ENCODE measurements at places on chromosomes 11 and 22. TPM values are rescaled to one million over a fixed set of nuclear protein-coding genes. Genes with fewer than 3 reads are reported as not detected.

MYOD1 gene
- polyA plus RNA-seq = 77.9 TPM

DNA sequence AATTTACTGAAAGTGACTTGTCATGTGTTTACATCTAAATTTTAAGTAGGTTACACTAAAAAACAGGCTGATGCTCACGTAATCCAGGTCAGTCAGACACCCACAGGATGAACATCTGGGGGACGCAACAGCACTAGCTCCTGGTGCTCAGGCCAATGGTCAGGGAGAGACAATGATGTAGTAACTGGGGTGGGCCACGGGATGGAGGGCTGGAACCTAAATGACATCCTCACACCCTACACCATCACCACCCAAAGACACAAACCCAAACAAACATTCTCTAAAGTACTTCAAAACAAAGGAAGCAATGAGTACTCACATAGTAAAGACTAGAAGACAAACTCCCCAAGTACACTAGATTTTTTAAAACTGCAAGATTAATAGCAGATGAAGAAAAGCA, 53.5 kb upstream of the SLC25A1 start:
- no peak for DNase-seq

DNA sequence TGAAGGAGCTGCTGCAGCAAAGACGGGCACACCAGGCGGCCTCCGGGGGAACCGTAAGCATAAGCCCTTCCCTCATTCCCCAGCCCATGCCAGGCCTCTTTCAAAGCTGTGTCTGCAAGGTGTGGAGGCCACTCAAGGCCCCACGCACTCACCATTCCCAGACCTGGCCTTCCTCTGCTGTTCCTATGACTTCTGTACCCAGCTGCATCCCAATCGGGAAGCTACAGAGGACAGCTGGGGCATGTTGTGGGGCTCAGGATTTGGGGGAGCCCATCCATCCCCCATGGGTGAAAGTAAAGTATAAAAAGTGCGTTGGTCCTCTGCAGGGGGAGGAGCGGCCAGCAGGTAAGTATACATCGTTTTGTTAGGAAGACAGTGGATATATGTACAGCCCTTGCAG, 2.2 kb downstream of the POU2AF3 start:
- DNase-seq = no peak

IL18BP gene
- polyA plus RNA-seq = 5.6 TPM

LGALS12 gene
- polyA plus RNA-seq = 0.21 TPM

P2RX3 gene
- polyA plus RNA-seq = 5.2 TPM

DNA sequence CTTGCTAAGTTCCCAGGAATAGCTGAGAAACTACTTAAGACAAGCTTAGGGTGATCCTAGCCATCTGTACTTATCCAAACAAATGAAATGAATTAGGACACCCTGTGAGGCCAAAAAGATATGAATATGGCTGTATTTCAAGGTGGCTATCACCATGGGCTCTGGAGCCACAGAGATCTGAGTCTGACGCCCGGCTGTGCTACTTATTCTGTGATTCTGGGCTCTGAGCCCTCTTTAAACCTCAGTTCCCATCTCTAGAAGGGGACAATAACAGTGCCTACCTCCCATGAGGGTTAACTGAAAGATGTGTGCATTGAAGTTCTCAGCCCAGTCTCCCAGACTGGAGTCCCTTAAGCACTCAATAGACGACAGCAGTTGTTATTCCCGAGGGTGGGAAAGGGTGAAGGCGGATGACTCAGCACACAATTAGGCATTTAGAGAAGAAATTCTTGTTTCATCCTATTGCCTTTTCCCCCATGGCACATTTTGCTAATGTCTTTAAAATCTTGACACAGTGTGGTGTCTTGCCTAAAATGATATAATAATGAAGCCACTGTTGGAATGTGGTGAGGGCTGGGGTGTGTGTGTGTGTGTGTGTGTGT, 132.5 kb downstream of the ADAMTS15 start:
- DNase-seq = no peak

DNA sequence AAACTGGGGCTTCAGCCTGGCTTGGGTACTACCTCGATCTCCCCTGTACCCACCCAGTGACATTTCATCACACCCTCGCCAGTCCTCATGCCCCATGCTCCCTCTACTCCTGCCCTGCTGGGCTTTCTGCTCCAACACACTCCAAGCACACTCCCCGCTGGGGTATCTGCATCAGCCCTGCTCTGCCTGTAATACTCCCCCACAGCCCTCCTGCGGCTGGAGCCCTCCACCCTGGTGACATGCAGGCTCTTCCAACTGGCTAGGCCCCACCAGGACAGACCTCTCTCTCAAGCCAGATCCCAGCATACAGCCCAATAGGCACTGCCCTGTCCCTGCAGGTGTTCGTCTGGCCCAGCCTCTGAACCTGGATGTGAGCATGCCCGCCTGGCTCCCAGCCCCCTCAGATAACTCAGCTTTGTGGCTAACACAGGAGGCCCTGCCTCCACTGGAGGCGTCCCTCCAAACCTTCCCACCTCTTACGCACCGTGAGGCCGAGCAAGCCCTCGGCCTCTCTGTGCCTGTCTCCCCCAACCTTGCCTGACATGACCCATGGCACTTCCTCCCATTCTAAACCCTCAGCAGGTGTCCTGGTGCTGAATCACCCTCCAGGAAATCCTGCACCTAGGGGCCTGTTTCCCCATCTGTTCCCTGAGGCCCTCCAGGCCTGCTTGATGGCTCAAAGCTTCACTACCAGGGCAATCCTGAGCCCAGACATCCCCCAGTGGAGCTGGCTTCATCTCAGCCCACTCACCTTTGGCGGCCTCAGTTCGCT, 33.5 kb upstream of the TXNRD2 start:
- no peak for DNase-seq

CHST1 gene
- 19.2 TPM for polyA plus RNA-seq

DNA sequence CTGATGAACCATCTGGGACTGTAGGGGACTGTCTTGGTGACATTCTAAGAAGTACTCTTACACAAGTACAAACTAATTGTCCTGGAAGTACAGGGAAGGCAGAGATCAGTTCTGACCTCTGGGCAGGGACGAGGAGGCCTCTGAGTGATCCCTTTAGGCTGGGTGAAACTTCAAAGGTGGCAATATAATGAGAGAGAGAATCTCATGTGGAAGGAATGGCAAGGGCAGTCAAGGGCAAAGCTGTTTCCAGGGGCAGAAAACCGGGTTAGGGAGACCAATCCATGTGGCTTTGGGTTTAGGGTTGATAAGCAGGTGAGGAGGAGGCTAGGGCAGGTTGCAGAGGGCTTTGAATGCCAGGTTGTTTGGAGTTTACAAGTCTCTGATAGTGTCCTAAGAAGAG, 21.3 kb upstream of the MYH9 start:
- DNase-seq = no peak

OLFML1 gene
- 70.5 TPM for polyA plus RNA-seq

GRCh38 chr11:27213232-27213660, 149.8 kb downstream of the CCDC34 start:
- DNase-seq = peak; percentile 85

MTCH2 gene
- 69.6 TPM for polyA plus RNA-seq

DNA sequence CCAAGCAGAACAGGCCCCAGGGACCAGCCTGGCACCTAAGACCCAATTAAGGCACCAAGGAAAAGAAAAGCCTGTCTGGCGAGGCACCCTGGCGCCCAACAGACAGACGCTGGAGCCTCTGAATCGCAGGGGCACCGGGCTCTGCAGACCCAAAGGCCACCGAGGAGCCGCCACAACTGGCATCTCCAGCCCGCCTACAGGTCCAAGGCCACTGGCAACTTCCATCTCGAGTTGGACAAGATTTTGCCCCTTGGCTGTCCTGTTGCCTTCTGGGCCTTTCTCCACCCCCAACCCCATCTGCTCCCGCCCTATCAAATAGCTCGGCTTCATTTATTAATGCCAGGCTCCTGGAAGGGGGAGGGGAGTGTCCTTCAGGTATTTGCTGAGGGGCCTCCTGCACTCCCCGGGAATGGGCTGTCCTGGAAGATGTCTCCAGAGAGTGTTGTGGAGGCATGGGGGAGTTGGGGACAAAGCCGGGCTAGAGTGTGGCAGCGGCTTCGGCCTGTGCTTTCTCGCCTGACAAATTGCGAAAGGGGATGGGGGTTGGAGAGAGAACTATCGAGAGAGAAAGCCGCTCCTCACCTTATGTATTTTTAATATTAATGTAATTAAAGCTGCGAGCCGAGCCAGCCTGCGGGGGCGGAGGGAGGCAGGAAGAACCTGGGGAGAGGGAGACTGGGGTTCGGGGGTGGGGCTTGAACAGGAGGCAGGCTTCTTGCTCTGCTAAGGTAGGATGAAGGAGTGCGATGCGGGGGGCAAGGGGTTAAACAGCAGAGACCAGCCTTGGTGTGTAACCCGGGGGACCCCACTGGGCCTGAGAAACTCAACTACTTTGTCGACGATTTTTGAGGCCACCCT, 2.0 kb downstream of the DSCAML1 start:
- DNase-seq = no peak

- no peak for DNase-seq
Measured at GRCh38 chr22:47406180-47406834, 643.9 kb downstream of the TBC1D22A start.

All from muscle of leg (tissue), 16 donors.